ENCODE measurements at places on chromosomes 3 and 15. TPM values are rescaled to one million over a fixed set of nuclear protein-coding genes. Genes with fewer than 3 reads are reported as not detected.

DNA sequence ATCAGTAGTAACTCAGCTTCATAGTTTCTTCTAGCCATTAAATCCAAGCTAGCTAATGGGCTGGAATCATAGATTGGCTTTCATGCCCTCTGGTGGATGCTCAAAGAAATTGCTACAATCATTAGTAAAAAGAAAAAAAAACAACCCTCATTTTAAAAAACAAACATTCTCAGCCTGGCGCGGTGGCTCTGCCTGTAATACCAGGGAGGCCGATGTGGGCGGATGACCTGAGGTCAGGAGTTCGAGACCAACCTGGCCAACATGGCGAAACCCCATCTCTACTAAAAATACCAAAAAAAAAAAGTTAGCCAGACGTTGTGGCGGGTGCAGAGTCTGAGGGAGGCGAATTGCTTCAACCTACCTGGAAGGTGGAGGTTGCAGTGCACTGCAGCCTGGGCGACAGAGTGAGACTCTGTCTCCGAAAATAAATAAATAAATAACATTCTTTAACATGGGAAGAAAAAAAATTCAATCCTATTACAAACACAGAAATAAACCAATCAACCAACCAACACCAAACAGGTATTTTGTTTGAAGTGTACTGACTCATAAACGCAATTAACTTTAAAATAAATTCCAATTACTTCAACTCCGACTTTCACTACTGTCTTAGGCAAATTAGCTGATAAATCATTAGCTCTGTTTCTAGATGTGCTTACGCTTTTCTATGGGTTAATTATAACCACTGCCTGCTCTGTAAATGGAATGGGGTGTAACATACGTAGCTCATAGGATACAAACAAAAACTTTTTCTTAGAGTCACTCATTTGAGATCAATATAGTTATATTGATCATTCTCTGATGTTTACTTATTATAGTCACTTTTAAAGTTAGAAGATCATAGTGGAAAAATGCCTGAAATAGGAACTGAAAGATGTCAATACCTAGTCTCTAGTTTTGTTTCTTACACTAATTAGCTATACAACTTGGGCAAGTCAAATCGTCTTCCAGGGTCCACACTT, 24.9 kb downstream of the TMEM207 start:
- H3K4me1 ChIP-seq, result no peaks in the 10 kb centered on the region
- peak; percentile 36 for DNase-seq
- no peak overlapping the region for H3K27ac ChIP-seq
- H3K36me3 ChIP-seq, result no peaks in the 10 kb centered on the region
- H3K4me3 ChIP-seq, result no peak overlapping the region
- no peaks in the 10 kb centered on the region for H3K27me3 ChIP-seq

DNA sequence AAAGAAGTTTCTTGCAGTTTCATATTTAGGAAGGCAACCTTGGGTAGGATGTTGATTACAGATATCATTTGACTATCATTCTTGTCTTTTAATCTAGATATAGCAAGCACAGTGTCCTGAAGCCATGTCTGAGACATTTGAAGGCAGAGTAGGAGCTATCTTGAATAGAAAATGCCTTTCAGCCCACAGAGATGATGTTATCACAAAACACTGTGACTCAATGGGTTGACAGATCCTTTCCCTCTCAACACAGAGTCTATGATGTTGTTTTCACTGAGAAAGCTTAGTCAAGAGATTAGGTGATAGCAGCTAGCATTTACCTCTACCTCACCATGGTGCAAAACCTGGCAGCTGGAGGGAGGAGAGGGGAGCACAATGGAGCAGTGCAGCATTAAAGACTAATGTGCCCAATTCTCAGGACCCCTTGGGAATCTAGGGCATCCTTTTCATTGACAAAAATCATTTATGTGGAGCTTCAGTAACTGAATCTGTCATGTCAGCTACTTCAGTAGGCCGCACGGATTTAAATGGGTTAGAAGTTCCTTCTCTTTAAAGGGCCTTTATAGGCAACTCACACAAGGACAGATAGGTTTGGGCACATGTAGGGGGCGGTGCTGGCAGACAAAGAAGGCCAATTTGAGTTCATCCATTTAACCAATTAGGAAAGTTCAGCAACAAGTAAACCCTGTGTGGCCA, 121.8 kb downstream of the AGBL1 start:
- no peaks in the 10 kb centered on the region for H3K27me3 ChIP-seq
- H3K27ac ChIP-seq, result no peak overlapping the region
- H3K36me3 ChIP-seq, result no peaks in the 10 kb centered on the region
- no peak overlapping the region for H3K4me3 ChIP-seq
- H3K4me1 ChIP-seq, result no peaks in the 10 kb centered on the region

GRCh38 chr15:87604857-87605446, 651.6 kb downstream of the NTRK3 start:
- H3K4me1 ChIP-seq, result no peaks in the 10 kb centered on the region
- H3K36me3 ChIP-seq, result no peaks in the 10 kb centered on the region
- no peak overlapping the region for H3K27ac ChIP-seq

DNA sequence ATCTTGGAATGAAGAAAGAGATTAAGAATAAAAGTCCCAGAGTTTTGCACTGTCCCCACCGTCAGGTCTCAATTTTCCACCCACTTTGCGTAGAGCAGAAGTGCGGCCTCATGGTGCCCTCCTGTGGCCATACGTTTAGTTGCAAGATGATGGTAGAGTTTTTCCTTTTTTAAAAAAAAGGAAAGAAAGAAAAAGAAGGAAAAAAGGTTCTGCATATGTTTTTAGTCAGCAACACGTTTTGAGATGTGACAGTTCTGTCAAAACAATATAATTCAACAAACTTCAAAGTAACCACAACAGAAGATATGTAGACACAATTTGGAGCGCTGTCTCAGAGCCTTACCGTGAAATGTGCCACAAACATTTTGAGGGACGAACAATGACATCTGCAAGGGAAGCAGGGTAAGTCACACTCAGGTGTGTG, 24.6 kb downstream of the EBLN2 start:
- no peak overlapping the region for H3K4me3 ChIP-seq
- no peak for DNase-seq
- H3K27me3 ChIP-seq, result no peaks in the 10 kb centered on the region
- no peak overlapping the region for H3K27ac ChIP-seq
- H3K4me1 ChIP-seq, result no peaks in the 10 kb centered on the region

GRCh38 chr15:79874242-79874641, 22.6 kb downstream of the MTHFS start:
- DNase-seq, result no peak
- peaks cover 19% of the 10 kb centered on the region for H3K36me3 ChIP-seq
- H3K4me3 ChIP-seq, result no peak overlapping the region

DNA sequence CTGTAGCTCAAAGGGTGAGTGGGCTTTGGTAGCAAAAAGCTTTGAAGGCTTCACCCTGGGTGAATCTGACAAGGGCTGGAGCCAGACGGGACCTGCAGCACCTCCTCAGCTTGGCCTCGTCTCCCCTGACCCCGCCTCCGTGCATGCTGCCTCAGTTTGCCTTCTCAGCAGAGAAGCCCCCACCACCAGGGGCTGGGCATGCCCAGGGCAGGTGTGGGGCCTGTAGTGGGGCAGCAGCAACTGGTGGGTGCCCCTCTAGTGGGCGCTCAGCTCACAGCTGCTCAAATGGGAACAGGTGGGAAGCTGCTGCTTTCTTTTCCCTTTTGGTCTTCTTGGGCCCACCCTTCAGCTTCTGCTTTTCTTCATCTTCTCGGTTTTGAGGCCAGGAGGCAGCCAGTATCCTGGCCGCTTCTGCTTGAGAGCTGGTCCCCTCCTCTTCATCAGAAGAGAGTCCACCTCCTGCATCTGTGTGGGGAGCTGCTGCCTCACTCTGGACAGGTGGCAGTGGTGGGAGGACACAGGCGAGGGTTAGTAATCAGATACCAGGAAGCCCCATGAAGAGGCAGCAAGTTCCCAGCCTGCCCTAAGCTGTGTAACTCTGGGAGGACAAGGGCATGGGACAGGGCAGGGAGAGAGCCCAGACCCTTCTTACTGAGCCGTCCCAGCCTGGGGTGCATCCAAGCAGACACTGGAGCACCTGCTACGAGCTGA, 21.0 kb downstream of the TMEM43 start:
- no peaks in the 10 kb centered on the region for H3K27me3 ChIP-seq
- peak overlapping the region; percentile 7 for H3K4me3 ChIP-seq
- peaks cover 40% of the 10 kb centered on the region for H3K36me3 ChIP-seq
- peak overlapping the region; percentile 86 for H3K27ac ChIP-seq

DNA sequence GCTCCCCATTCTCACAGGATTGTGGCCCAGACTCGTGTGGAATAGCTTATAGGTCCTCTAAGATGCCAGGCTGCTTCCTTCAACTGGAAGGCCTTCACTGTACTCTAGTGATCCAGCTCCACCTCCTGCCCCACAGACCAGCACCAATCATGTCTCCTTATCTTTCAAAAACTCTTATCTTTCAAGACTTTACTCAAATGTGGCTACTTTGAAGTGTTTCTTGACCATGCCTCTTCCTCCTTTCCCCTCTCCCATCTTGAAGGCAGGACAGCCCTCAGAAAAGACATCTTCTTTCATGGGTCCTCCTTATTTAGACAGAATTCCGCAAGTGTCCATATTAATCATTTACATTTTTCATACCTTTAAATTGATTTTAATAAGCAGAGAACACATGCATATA, 142.3 kb downstream of the CHST2 start:
- no peaks in the 10 kb centered on the region for H3K27me3 ChIP-seq
- H3K36me3 ChIP-seq, result peaks cover 6% of the 10 kb centered on the region

DNA sequence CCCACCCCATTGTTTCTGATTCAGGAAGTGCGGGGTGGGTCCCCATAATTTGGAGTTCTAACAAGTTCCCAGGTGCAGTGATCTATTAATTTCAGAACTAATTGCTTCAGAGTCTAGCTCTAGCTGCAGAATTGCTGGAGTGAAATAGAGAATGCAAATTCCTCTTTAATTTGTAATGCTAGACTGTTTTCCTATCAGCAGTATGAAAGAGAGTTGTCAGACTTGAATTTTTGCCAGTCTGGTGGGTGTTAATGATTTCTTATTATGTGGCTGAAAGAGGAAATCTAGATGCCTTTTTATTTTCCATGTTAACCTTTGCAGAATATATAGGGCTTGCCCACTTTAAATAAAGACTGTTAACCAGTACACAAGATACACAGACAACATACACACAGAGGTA, 23.7 kb downstream of the APH1B start:
- no peaks in the 10 kb centered on the region for H3K27me3 ChIP-seq
- H3K4me3 ChIP-seq, result no peak overlapping the region
- DNase-seq, result no peak
- H3K36me3 ChIP-seq, result peaks cover 53% of the 10 kb centered on the region
- no peaks in the 10 kb centered on the region for H3K4me1 ChIP-seq

GRCh38 chr3:186451371-186451770, 89.3 kb upstream of the DGKG start:
- H3K27me3 ChIP-seq, result no peaks in the 10 kb centered on the region
- no peak for DNase-seq
- H3K27ac ChIP-seq, result no peak overlapping the region

DNA sequence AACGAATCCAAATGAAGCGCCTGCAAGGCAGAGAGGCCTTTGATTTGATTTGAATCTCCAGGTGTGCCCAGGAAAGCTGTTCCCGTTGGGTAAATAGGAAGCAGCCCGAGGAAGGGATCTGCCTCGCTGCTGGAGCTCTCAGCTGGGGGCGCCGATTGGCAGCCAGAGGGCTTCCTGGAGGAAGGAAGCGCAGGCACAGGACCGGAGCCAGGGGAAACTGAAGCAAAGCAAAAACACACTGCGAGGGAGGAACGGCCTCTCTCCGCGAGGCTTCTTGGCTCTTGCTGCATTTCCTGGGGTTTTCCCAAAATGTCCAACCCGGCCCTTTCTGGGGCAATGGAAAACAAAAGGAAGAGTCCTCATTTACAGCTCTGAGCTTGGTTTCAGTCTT, 80.3 kb downstream of the TMEM266 start:
- H3K4me1 ChIP-seq, result peaks cover 13% of the 10 kb centered on the region
- H3K27me3 ChIP-seq, result no peaks in the 10 kb centered on the region

DNA sequence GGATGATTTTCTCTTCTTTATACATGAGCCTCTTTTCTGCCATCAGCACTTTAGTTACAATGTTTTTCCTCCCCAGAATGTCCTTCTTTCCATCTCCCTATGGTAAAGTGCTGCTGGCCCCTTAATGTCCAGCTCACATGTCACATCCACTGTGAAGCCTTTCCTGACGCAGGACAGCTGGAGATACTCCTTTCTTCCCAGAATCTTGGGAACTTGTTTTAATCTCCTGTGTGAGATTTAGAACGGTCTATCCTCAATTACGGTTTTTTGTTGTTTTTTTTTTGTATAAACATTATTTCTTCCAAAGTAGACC, 147.7 kb upstream of the TSC22D2 start:
- no peaks in the 10 kb centered on the region for H3K4me1 ChIP-seq
- DNase-seq, result no peak
- no peaks in the 10 kb centered on the region for H3K36me3 ChIP-seq
- H3K4me3 ChIP-seq, result no peak overlapping the region
- no peaks in the 10 kb centered on the region for H3K27me3 ChIP-seq
- no peak overlapping the region for H3K27ac ChIP-seq

GRCh38 chr3:187186801-187187421, 10.4 kb upstream of the RTP1 start:
- H3K27me3 ChIP-seq, result no peaks in the 10 kb centered on the region
- no peak overlapping the region for H3K4me3 ChIP-seq
- no peak for DNase-seq
- peak overlapping the region; percentile 17 for H3K27ac ChIP-seq
- no peaks in the 10 kb centered on the region for H3K36me3 ChIP-seq

GRCh38 chr3:60325610-60326170, 925.6 kb downstream of the FHIT start:
- DNase-seq, result no peak
- H3K36me3 ChIP-seq, result no peaks in the 10 kb centered on the region
- no peaks in the 10 kb centered on the region for H3K4me1 ChIP-seq
- H3K4me3 ChIP-seq, result no peak overlapping the region
- no peak overlapping the region for H3K27ac ChIP-seq
- no peaks in the 10 kb centered on the region for H3K27me3 ChIP-seq

GRCh38 chr3:127629467-127630403, 750 bp downstream of the PODXL2 start:
- no peak overlapping the region for H3K27ac ChIP-seq
- H3K4me1 ChIP-seq, result peaks cover 16% of the 10 kb centered on the region
- peaks cover 3% of the 10 kb centered on the region for H3K27me3 ChIP-seq
- DNase-seq, result peak; percentile 83
- no peaks in the 10 kb centered on the region for H3K36me3 ChIP-seq

GRCh38 chr3:171940151-171940649, 97.1 kb downstream of the TMEM212 start:
- no peaks in the 10 kb centered on the region for H3K4me1 ChIP-seq
- H3K27ac ChIP-seq, result no peak overlapping the region
- no peaks in the 10 kb centered on the region for H3K36me3 ChIP-seq
- DNase-seq, result no peak
- no peak overlapping the region for H3K4me3 ChIP-seq

The LRTM1 gene
- total RNA-seq, result not detected

The CAND2 gene
- 2.6 TPM for total RNA-seq

The RLBP1 gene
- not detected for total RNA-seq

The DNAJC13 gene
- total RNA-seq, result 31.5 TPM

The PTH1R gene
- total RNA-seq, result 48.2 TPM

The NDN gene
- 11.5 TPM for total RNA-seq

The SPTBN5 gene
- 0.20 TPM for total RNA-seq
